Fibroblast of skin of right quadriceps (primary cell): ENCODE measurements at places on chromosomes 11 and 22.

DNA sequence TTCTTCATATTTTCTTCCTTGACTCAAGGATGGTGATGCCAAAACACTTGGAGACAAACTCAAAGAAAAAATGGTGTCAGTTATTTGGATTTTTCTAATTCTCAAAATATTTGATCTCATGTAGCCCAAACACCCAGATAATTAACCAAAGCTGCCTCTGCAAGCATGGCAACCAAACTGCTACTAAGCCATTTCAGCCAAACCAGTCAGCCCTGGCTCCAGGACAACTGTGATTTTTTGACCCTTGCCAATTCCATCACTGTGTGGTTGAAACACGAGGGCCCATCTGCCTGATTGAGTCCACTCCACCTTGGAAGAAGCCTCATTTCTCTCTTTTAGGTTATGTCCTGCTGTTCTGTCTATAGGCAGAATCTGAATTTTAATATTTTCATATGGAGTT lies 277.4 kb downstream of the BLID start:
- DNase-seq = no peak

GRCh38 chr11:73152086-73152853 lies 10.2 kb upstream of the FCHSD2 start:
- DNase-seq = no peak

- no peak for DNase-seq
Observed at GRCh38 chr22:37287550-37287951, 5.2 kb downstream of the CYTH4 start.

DNA sequence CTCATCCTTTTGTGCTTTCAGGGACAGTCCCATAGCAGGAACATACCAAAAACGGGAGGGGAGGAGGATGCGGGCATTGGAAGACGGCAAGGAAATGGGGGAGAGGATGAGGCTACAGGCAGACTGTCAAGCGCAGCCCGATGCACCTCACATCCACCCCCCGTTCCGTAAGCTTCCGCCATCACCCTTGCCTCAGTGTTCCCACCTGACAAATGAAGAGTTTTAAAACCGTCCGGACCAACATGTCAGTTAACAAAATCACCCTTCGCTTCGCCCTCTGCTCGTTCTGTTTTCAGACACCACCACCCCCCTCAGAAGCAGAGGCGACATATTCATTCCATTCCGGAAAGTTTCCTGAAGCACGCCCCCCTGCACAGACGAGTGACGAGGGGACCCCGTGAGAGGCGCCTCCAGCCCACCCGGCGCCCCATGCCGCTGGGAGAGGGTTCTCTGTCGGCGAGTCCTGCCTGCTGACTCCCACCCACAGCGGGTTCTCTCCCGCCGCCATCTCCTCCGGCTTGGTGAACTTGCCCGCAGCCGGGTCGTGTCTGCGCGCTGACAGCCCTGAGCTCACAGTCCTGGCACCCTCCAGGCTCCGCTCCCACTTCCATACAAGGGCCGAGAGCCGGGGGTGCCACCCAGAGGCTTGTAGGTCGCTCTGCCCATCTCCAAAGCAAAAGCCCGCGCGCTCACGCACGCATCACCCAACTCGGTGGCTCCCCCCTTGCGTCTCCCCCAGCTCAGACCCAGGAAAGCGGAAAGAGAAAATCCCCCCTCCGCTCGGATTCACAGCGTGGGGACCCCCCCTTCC lies 1.5 kb downstream of the IGSF9B start:
- no peak for DNase-seq

- DNase-seq = no peak
Observed at GRCh38 chr11:124882339-124883071, 15.2 kb downstream of the ROBO4 start.

- no peak for DNase-seq
Observed at GRCh38 chr11:116439361-116439677, 333.5 kb downstream of the BUD13 start.

- DNase-seq = no peak
Observed at GRCh38 chr22:26281941-26282340, 112.7 kb downstream of the SEZ6L start.
